ENCODE measurements at places on chromosomes 6 and 20.

- DNase-seq = no peak
Observed at GRCh38 chr6:25085756-25086155, 150.0 kb upstream of the RIPOR2 start.

DNA sequence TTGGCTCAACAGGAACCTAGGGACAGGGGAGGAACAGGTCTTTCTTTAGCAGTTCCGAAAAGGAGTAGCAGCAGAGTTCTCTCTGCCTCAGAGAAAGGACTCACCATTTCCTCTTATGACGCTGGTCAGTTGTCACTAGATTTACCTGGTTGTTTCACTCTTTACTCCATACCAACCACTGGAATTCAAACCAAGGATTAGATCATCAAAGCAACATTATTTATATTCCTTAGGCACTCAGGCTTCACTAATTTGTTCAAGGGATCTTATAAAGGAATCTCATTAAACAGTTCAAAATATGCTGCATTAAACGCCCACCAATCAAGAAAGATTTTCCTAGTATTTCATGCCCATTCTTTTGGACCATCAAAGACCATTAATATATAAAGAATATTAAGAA is 1129.5 kb upstream of the MAP3K7 start:
- no peak for DNase-seq

GRCh38 chr6:30231067-30231466 is 17.9 kb upstream of the TRIM26 start:
- DNase-seq = no peak

DNA sequence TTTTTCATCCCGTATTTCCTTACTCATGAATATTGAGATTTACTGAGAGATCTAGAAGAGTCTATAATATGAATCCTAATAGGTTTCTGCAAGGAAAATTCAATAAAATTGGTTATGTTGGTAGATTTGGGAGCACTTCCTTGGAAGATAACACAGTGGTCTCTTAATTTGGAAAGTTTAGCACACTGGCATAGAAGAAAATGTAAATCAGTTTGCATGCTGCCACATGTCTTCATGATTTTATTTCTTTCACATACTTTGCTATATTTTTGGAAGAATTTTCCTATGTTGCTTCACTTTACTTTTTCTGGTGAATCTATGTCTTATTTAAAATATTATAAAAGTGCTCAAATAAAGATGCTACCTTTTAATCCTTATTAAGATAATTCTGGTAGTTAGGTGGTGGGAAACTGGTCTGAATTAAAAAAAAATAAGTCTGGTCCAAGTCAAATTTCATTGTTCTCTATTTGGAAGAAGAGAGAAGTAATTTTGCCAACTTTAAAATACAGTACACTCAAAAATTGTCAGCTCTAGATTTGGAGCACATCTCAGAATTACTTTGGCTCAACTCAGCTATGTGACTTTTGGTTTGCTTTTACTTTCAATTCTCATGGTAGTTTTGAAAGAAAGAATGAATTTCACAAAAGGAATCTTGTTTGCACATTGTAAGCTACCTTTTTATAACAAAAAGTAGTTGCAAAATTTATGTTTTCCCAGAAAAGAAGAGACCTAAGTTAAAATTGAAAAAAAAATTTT is 197.3 kb downstream of the CENPW start:
- no peak for DNase-seq

GRCh38 chr6:43060034-43060754 is 763 bp downstream of the KLC4 start:
- DNase-seq = peak; percentile 41

GRCh38 chr6:112234601-112235000 is 19.8 kb downstream of the LAMA4 start:
- DNase-seq = no peak

GRCh38 chr6:28349344-28349891 is 329 bp upstream of the ZKSCAN3 start:
- no peak for DNase-seq

- DNase-seq = no peak
Observed at GRCh38 chr20:62252342-62252966, 14.1 kb downstream of the OSBPL2 start.

DNA sequence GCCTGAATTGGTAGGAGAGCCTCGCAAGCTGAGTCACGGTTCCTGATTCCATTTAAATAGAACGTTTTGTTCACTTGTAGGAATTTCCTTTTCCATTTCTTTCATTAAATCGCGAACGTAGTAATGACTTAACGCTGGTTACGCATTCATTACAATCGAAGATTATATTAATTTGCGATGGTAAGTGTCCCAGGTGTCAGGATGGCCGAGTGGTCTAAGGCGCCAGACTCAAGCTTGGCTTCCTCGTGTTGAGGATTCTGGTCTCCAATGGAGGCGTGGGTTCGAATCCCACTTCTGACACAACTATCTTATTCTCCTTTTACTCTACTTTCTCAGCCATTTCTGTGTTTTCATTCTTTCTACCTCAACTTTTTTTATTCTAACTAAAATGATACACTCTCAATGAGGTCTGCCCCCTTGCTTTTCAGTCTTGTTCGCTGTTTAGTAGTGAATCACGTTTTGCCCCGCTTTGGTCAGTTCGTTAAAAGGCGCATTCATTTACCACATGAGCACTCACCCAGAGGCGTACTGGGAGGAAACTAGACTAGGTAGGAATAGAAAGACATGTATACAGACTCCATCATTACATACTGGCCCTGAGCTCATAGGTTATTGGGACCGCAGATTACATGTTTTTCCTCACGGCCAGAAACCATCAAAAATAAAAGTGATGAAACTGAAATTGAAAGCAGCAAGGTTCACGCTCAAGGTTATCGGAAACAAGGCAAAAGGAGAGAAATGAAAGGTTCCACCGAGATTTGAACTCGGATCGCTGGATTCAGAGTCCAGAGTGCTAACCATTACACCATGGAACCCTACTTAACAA is 17.3 kb upstream of the TRIM27 start:
- DNase-seq = peak; percentile 92

- no peak for DNase-seq
Observed at GRCh38 chr6:50905297-50905696, 86.6 kb downstream of the TFAP2B start.
